Endodermal cell (in vitro differentiated cells): ENCODE measurements at places on chromosomes 6 and 20. TPM values are rescaled to one million over a fixed set of nuclear protein-coding genes. Genes with fewer than 3 reads are reported as not detected.

GRCh38 chr6:120348926-120349325 lies 985.4 kb downstream of the TBC1D32 start:
- H3K4me1 ChIP-seq: no peaks in the 10 kb centered on the region
- no peak for DNase-seq
- no peak overlapping the region for H3K4me3 ChIP-seq

DNA sequence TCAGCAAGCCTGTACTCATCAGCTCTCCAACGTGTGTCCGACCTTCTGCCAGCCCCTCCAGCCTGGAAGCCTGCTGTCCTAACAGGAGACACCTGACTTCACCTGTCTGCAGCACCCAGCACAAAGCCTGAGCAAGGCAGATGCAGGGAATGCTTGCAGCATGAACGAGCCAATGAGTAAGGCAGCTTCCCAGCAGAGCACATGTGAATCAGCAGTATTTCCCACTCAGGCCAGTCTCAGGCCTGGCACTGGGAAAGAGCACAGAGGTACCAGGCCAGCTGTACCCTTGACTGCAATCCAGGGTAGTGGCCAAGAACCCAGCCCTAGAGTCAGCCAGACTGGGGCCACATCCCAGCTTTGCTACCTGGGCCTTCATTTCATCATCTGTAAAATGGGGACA lies 120.8 kb downstream of the MAFB start:
- H3K27ac ChIP-seq: no peak overlapping the region
- H3K36me3 ChIP-seq: no peaks in the 10 kb centered on the region
- no peak for DNase-seq
- no peaks in the 10 kb centered on the region for H3K4me1 ChIP-seq
- H3K4me3 ChIP-seq: no peak overlapping the region
- no peaks in the 10 kb centered on the region for H3K27me3 ChIP-seq

GRCh38 chr20:60573003-60573680 lies 614.9 kb downstream of the CDH26 start:
- no peak for DNase-seq
- no peaks in the 10 kb centered on the region for H3K36me3 ChIP-seq
- H3K4me3 ChIP-seq: no peak overlapping the region
- no peaks in the 10 kb centered on the region for H3K4me1 ChIP-seq
- no peaks in the 10 kb centered on the region for H3K27me3 ChIP-seq

DNA sequence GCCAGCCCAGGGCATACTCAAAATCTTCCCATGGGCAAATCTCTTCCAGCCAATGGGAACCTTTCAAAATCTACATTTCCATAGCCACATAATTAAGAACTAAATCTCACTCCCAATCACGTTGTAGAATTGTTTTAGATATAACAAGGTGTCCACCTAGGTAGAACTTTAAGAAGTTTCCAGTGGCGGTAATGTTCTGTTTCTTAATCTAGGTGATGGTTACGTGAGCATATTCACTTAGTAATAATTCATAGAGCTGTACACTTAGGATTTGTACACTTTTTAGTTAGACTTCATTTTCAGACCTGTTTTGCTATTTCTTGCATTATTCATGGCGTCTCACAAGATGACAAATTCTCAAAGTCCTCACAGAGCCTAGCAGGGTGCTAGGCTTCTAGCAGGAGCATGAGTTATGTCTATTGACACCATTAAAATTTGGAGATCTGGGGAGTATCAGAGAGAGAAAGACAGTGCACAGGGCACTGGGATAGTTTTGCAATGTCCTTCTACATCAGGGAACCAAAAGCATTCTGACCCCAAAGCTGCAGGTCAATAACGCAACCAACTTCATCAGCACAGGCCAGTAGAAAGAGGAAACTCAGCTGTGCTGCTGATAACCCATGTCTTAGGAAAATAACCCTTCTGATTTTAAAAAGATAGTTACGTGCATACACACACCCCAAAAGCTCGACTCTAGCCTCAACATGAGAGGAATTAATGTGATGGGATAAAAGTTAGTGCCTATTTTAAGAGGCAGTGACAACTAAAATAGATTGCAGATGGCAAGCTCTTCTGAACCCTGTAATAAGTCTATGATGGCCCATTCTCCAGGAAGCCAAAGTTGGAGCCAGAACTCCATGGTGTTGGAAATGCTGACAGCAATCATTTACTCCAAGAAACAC lies 518.1 kb upstream of the JARID2 start:
- H3K36me3 ChIP-seq: no peaks in the 10 kb centered on the region
- DNase-seq: peak; percentile 11
- no peaks in the 10 kb centered on the region for H3K4me1 ChIP-seq
- no peak overlapping the region for H3K27ac ChIP-seq

DNA sequence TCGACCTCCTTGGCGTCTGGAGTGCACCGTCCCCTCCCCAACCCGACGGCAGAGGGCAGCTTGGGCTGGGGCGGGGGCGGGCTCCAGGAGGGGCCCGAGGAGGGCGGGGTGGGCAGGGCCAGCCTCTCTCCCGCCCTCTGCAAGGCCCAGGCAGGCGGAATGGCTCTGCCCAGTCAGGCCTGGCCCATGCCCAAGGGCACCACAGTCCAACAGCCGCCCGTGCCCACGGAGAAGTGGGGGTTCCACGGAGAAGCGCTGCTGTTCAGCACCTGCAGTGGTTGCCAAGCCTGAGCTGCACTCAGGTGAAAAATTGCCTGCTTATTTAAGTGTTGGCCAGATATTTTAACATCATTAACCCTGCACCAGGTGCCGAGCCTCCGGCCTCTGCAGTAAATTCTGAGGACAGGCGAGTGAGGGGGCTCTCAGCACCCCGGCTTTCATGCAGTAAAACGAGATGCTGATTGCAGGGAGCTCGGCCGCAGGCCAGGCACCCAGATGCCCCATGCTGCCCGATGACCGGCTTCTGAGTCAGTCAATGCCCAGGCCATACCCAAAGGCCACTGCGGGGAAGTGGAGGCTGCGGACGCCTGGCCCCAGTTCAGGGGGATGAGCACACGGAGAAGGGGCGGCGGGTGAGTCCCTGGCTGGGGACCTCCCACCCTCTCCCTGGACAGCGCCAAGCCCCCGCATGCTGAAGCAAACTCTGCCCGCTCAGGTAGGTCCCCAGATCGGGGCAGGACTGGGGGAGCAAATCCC lies at the start of gene SRMS:
Gene SRMS (minus strand): TSS at position 25 of the 756 bp plus-strand sequence. CDS start 286 bp downstream, outside the sequence.
- no peaks in the 10 kb centered on the region for H3K4me1 ChIP-seq
- peak; percentile 78 for DNase-seq
- H3K4me3 ChIP-seq: no peak within 1 kb of the TSS
- H3K36me3 ChIP-seq: no peaks in the 10 kb centered on the region

DNA sequence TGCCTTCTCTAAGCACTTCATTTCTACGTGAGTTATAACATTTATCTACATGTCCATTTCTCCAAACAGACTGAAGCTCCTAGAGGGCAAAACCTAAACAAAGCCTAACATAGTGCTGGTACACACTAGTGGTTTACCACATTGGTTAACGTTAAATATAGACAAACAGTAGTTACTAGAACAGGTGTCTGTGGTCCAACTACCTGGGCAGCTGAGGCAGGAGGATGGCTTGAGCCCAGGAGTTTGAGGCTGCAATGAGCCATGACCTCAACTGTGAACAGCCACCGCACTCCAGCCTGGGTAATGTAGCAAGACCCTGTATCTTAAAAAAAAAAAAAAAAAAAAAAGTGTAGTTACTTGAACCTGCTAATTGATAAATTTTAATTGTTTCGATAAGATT lies 26.5 kb downstream of the PTPRK start:
- H3K4me1 ChIP-seq: peaks cover 21% of the 10 kb centered on the region
- no peak for DNase-seq
- no peak overlapping the region for H3K27ac ChIP-seq
- H3K27me3 ChIP-seq: no peaks in the 10 kb centered on the region
- no peak overlapping the region for H3K4me3 ChIP-seq

DNA sequence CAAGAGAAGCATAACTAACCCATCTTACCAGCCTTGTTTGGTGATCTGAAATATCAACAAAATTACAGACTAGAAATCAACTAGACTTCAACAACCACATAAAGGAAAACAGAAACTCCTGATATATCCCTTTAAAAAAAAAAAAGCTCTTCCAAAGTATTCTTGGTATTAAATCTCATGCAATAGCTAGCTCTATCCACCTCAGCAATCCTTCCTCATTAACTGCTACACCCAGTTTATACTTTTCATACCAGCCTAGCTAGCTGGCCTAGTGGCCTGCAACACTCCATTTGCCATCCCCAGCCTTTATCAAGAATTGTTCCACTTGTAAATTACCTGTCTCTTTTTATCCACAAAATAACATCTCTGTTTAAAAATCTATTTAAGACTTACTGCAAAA lies 69.0 kb downstream of the BACH2 start:
- H3K36me3 ChIP-seq: peaks cover 6% of the 10 kb centered on the region
- H3K4me3 ChIP-seq: no peak overlapping the region
- H3K27ac ChIP-seq: peak overlapping the region; percentile 86
- no peaks in the 10 kb centered on the region for H3K27me3 ChIP-seq

DNA sequence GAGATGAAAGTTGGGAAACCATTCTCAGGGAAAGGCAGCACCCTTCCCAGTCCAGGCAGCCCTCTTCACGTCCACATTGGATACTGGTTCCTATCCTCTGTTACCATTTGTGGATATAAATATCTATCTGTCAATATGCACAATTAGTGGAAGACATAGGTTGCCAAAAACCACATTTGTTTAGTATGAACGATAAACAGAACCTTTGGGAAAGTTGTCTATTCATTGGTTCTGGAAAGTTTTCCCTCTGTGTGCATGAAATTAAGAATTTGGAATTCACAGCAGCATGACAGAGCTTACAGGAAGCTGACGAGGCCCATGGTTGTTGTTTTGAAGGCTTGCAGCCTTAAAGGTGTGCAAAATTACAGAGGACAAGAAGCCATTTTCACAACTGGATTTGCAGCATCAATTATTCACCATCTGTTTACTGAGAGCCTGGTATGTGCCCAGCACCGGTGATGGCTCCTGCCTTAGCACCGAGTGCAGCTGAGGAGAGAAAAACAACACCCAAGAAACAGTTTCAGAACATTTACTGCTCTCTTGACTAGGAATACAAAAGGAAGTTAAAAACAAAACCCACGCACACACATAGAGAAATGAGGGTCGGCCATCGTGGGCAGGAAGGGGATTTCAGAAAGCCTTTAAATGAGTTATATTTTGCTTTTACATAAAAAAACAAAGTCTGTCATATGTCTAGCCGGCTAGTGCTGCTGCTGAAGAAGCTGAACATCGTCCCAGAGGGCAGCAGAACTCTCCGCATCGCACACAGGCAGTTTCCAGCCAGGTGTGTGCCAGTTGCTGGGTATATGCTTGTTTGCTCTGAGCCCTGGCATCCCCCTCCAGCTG lies 319.6 kb downstream of the FARS2 start:
- DNase-seq: no peak
- no peak overlapping the region for H3K4me3 ChIP-seq

DNA sequence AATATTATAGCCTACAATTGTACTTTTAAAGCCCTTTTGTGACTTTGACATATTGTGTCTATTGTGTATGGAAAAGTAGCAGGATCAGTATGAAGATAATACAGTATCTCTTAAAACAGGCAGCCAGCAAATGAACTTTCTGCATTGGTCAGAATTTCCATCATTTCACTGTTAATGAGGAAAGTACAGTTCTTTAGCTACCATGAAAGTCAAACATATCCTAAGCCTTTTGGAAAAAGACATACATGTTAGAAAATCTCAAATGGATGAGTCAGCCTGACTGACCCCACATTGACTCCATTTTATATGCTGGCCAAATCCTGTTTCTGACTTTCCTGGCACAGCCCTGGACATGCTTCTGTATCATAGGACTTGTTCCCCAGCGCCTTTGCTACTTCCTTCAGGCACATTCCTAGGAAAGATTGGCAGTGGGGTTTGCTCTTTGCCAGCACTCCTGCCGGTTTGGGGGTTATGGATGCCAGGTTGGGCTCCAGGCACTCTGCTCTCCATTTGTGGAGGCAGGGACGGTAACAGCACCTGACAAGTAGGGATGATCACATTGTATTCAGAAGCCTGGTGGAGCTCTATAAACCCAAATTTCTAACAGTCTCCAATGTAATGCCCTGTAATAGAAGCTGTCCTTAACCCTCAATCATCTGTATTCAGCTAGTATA lies 43.7 kb downstream of the TOP1 start:
- no peaks in the 10 kb centered on the region for H3K27me3 ChIP-seq
- no peak overlapping the region for H3K27ac ChIP-seq
- no peak for DNase-seq

DNA sequence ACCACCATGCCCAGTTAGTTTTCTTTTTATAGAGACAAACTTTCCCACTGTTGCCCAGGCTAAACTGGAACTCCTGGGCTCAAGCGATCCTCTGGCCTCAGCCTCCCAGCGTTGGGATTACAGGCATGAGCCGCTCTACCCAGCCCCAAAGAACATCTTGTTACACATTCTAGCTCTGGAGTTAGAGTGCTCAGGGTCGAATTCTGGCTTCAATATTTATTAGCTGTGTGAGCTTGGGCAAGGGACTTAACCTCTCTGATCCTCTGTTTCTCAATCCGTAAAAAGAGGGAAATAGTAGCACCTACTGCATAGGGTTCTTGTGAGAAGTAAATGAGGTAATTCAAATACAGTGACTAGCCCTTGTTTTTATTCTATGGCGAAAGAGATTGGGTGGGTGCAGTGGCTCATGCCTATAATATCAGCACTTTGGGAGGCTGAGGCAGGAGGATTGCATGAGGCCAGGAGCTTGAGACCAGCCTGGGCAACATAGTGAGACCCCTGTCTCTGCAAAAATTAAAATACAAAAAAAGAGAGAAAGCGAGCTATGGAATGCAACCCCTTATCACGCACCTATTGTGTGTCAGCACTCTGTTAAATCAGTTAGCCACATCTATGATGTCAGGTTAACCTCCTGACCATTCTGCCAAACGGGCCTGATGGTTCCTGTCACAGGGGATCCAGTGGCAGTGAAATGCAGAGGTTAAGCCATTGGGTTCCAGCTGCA lies 19.7 kb downstream of the BCAS4 start:
- no peaks in the 10 kb centered on the region for H3K36me3 ChIP-seq
- DNase-seq: no peak
- peaks cover 3% of the 10 kb centered on the region for H3K4me1 ChIP-seq
- H3K27ac ChIP-seq: no peak overlapping the region
- H3K4me3 ChIP-seq: no peak overlapping the region

- H3K4me3 ChIP-seq: no peak overlapping the region
- no peak overlapping the region for H3K27ac ChIP-seq
- no peak for DNase-seq
- no peaks in the 10 kb centered on the region for H3K4me1 ChIP-seq
- no peaks in the 10 kb centered on the region for H3K27me3 ChIP-seq
These were observed 65.1 kb downstream of the CBFA2T2 start for GRCh38 chr20:33554914-33555420.

Gene ANGPT4
- total RNA-seq: 0.23 and 0.51 TPM in 2 replicates

Gene SIGLEC1
- not detected in 2 replicates for total RNA-seq
